ENCODE measurements at places on chromosomes 2 and 18. TPM values are rescaled to one million over a fixed set of nuclear protein-coding genes. Genes with fewer than 3 reads are reported as not detected.

The MAL gene
- total RNA-seq = not detected

DNA sequence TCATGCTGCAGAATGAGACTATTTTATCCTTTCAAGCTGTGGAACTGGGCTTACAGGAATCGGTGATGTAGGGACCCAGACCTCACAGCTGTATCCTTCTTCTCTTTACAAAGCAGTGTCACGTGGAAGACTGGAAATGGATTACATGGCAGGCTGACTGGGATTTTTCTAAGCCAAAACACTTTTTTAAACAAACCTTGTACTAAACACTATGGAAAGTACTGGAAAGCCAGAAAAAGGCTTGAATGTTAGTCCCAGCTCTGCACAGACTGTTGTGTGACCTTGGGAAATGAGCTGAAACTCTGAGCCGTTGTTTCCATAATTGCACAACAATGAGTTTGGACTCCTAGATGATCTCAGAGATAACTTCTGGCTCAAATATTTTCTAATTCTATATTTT is 7.6 kb upstream of the ADAM23 start:
- DNase-seq = no peak

DNA sequence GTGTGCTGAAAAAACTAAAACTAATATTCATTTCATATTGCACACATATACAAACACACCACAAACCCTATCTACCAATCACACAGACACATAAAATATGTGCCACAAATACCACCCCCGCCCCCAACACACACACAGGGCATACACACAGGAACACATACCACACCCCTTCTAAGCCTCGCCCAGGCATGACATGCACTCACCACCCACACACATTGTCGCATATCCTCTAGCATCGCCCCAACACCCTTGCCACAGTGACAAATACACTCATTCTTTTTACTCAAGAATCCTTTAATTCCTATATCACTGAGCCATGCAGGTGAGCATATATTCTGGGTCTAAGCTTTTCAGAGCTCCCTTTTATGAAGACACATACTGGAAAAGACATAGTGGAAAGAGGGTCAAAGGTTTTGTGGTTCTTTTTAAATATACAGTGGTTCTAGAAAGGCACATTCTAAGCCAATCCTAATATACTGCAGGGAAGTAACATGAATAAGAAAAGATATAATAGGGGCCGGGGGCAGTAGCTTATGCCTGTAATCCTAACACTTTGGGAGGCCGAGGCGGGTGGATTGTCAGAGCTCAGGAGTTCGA is 24.5 kb upstream of the LCLAT1 start:
- no peak for DNase-seq

The MATN3 gene
- 0.64 TPM for total RNA-seq

The KCNK3 gene
- total RNA-seq = 7.2 TPM

The CSRNP3 gene
- total RNA-seq = 2.8 TPM

GRCh38 chr2:127423880-127424279 is 5.7 kb downstream of the PROC start:
- no peak for DNase-seq

The MTLN gene
- 381 TPM for total RNA-seq

DNA sequence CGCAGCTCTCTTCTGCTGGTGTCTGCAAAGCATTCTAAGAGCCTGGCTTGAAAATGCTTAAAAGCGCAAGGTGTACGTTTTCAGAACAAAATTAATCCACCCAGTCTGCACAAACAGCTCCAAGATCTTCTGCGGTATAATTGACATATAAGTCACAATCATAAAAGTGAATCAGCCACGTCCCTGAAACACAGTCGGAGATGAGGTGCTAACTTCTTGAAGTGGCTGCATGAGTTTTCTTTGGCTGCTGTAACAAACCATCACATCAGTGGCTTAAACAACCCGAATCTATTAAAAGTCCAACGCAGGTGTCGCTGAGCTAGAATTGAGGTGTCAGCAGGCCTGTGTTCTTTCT is 32.6 kb downstream of the ARL4C start:
- no peak for DNase-seq

DNA sequence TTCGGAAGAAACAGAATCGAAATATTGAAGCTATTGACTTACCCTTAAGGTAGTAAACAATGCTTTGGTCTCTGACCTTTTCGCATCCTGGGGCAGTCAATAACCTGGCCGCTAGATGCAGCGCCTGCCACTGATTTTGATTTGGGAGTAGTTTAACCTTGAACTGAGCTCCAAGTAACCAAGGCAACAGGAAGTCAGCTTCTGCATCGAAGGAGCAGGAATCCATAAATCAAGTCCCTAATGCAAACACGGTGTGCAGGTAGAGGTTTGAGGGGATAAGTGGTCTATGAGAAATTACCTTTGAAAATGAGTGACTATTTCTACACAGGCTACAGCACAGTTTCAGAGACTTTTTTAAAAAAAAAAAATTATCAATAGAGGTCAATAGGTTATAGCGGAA is 353.5 kb downstream of the SETBP1 start:
- DNase-seq = no peak

DNA sequence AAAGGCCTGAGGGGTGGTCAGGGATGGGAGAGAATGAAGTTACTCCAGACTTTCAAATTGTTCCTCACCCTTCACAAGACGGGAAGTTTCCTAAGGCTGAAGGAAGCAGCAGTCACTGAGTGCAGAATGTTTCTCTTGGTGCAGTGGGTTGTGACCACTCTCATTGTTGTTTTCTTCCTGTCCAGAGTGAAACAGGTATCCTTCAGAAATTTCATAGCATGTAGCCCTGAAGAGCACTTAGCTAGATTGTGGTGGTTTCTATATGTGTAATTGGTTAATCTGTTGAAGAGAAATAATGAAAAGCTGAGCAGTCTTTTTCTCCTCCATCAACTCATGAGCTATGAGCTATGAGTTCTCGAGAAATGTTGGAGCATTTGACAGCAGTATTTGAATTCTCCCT is 96.8 kb downstream of the GPD2 start:
- DNase-seq = no peak

The RAD51AP2 gene
- not detected for total RNA-seq

DNA sequence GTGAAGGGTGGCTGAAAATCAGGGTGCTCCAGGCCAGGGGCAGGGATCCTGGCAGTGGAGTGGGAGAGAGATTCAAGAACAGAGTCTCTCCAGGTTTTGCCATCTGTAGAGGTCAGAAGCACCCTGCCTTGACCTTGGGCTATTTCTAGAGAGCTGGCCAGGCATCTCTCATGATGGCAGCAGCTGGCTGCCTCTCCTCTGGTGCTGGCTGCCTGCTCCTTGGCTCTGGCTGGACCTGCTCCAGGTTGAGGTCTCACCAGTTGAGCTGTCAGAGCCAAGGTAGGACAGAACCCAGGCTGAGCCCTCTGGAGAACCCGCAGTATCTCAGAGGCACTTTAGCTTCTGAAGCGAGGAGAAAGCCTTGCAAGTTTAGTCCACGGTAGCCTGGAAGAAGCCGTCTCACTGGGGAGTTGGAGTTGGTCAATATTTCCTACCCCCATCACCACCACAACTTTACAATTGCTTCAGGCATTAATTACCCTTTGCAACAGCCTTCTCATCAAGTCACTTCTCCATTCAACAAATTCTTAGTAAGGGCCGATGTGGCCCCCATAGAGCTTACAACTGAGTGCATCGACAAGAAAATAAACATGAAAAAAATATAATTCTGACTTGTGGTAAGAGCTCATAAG is 25.6 kb downstream of the GNLY start:
- no peak for DNase-seq

The SPP2 gene
- not detected for total RNA-seq

The UGT1A10 gene
- not detected for total RNA-seq

DNA sequence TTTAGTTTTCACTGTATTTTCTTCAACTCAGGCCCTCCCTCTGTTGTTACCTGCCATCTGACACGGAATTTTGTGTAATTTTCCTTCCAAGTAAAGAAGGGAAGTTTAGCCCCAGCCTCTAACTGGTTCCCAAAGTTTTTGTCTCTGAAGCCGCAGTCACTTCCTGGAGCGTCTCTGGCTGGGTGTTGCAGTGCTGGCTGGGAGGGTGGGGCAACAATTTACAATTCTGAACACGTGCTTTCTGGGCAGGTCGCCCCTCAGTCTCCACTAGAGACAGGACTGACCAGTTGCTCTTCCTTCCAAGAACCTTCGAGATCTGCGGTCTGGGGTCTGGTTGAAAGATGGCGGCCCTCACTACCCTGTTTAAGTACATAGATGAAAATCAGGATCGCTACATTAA is 3.5 kb downstream of the CNDP2 start:
- peak; percentile 72 for DNase-seq

The SERPINB7 gene
- total RNA-seq = not detected

DNA sequence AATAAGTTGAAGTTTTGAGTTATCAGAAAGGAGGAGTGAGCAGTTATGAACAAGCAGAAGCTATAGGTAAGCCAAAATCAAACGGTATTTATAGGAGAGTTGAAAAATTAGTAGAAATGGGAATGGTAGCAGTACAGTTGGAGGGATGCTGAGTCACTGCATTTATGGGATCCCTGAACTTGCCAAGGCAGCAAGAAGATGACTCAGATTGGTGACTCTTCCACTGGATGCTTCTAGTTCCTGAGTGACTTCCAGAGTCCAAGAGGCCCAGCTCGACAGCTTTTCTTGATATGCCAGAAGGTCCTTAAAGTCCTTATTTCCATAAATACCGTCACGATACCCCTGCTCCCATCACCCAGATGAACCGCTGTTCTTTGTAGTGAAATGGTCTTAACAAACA is 31.1 kb upstream of the ACTR3 start:
- no peak for DNase-seq

Measured in ascending aorta (tissue), 2 donors.